T-helper 9 cell (primary cell): ENCODE measurements at places on chromosomes 2 and 18.

DNA sequence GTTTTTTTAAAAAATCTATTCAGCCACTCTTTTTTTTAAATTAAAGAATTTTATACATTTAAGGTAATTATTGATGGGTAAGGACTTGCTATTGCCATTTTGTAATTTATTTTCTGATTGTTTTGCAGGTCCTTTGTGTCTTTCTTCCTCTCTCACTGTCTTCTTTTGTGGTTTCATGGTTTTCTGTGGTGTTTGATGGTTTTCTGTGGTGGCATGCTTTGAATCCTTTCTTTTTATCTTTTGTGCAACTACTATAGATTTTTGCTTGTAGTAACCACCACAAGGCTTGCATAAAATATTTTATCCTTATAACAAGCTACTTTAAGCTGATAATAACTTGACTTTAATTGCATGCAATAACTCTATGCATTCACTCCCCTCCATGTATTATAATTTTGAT is 31.5 kb upstream of the SLC4A10 start:
- DNase-seq: no peak

- DNase-seq: no peak
Measured at GRCh38 chr2:112893752-112894151, 17.2 kb upstream of the IL37 start.

GRCh38 chr2:196201229-196202009 is 30.0 kb upstream of the STK17B start:
- no peak for DNase-seq

- DNase-seq: no peak
Measured at GRCh38 chr2:160609346-160609745, 115.7 kb upstream of the RBMS1 start.

DNA sequence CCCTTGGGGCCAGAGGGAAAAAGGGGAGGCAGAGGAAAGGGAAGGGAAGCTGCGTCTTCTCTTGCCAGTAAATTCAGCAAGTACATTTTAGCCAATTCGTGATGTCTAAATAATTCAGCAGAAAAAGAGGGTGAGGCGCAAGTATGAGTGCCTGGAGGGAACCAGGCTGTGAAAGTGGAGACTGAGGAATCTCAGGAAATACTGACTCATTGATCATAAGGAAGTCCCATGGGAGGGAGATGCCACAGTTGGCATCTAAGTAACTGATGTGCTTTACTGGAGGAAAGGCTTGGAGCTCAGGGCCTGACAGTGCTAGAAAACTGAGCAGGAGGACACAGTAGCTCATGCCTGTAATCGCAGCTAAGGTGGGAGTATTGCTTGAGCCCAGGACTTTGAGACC is 31.1 kb downstream of the KIF5C start:
- DNase-seq: no peak
